ENCODE measurements at places on chromosomes 16 and 17.

GRCh38 chr17:67019809-67020208 lies 24.5 kb upstream of the CACNG1 start:
- DNase-seq, result no peak

DNA sequence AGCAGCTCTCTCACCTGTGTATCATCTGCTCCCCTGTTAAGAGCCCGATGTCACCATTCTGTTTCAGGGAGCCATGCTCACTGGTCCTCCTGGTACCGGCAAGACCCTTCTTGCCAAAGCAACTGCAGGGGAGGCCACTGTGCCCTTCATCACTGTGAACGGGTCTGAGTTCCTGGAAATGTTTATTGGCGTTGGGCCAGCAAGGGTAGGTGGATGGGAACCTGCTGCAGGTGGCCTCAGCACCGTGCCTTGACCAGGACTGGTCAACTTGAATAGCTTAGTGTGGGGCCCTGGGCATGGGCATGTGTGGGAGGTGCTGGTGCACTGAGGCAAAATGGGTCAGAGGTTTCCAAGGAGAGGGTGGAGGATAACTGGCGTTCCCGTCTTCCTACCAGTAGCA lies 28.5 kb downstream of the DBNDD1 start:
- DNase-seq, result no peak

DNA sequence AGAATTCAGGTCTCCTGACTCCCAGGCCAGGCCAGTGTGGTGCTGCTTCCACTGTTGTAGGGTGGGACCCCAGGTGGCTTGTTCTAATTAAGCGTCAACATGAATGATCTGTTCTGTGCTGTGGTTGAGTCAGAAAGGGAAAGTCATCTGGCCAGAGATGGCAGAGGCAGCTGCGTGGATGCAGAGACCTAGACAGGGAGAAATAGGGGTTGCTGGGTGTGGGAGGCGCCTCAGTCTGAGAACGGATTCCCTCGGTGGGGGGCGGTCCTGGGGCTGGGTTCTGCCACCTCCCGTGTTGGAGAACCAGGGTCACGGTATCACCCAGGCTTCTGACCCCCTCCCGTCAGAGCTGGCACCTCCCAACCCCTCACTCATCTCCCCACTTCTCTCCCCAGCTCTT lies 5.6 kb downstream of the FBRS start:
- DNase-seq, result no peak

GRCh38 chr17:66580184-66580955 lies 254.5 kb upstream of the CACNG5 start:
- DNase-seq, result no peak

GRCh38 chr17:40321961-40322357 lies 13.0 kb downstream of the RARA start:
- DNase-seq, result no peak

DNA sequence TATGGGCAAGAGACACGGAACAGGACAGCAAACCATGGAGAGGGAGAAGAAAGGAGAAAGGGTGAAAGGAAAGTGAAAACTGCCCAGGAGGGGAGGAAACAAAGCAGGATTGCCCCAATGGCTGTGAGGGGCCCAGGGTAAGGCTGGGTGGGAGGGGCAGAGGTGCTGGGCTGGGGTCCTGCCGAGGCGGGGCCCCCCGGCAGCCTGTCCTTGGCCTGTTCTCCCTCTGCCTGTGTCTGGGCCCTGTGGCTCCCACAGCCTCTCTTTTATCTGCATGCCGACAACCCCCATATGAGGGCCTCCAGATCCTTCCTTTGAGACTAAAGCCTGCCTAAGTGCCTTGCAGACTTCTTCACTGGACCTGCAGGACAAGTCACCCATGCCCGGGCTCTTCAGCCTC lies 15.5 kb downstream of the ZNHIT3 start:
- DNase-seq, result no peak

GRCh38 chr16:87358696-87359095 lies 24.9 kb downstream of the FBXO31 start:
- peak; percentile 68 for DNase-seq

GRCh38 chr17:80260791-80261158 lies at the start of gene RNF213:
TSS of gene RNF213 (plus strand) at chr17:80260852. CDS start at chr17:80263682, 2,830 bp downstream.
- DNase-seq, result peak; percentile 79

DNA sequence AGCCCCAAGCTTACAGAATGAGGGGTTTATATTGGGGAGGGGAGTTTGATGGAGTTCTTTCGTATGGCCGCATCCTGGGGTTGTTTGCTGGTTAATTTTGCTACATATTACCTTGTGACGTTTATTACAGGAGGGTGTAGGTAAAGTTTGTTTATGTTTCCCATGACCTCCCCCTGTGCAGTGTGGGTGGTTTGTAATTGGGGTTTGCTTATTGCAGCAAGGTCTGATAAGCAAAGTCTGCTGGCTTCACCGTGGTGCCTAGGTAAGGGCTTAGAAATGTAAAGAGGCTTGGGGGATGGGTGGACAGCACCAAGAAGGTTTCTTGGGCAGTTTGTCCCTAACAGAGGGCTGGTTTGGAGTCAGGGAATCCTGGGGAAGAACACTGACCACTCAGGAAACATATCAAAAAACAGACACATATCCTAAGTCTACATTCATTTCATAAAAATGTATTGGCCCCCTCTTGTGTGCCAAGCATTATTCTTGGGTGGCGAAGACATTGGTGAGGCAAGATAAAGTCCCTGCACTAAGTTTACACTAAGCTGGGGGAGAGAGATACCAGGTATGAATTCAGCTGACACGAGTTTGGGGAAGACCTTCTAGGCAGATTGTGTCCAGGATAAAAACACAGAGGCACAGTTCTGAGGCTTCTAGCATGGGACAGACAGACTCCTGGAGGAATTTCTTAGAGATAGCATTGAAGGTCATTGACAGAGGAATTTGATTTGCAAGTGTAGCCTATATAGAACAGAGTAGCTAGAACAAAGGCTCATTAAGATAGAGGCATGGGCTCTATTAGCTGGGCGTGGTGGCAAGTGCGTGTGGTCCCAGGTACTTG lies 9.5 kb downstream of the ZNF764 start:
- no peak for DNase-seq

Measured in NCI-H82 (cell line).